ENCODE measurements at places on chromosomes 3 and 15.

DNA sequence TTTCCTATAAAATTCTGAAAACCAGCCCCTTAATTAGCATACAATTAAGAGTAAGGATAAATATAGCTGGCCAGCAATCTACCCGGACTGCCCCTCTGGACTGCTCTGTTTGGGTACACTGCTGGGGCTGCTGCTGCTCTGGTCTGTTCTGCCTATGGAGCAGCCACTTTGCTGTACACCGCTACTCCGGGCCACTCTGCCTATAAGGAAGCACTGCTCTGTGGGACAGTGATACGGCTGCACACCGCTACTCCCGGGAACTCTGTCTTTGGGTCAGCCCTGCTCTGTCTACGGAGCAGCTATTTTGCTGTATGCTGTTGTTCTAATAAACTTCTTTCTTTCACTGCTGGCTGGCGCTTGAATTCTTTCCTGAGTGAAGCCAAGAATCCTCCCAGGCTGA, 316.5 kb upstream of the PLSCR5 start:
- no peak for DNase-seq

- DNase-seq = no peak
Measured at GRCh38 chr3:66406163-66406562, 94.7 kb downstream of the LRIG1 start.

GRCh38 chr15:90553248-90553745, 23.6 kb downstream of the CRTC3 start:
- DNase-seq = no peak

- no peak for DNase-seq
Measured at GRCh38 chr15:70763950-70764730, 782 bp upstream of the UACA start.
